ENCODE measurements at places on chromosomes 3 and 15.

GRCh38 chr15:51483520-51483919 is 139.1 kb downstream of the DMXL2 start:
- DNase-seq: no peak

- no peak for DNase-seq
Observed at GRCh38 chr3:86176445-86176784, 814.5 kb downstream of the VGLL3 start.

DNA sequence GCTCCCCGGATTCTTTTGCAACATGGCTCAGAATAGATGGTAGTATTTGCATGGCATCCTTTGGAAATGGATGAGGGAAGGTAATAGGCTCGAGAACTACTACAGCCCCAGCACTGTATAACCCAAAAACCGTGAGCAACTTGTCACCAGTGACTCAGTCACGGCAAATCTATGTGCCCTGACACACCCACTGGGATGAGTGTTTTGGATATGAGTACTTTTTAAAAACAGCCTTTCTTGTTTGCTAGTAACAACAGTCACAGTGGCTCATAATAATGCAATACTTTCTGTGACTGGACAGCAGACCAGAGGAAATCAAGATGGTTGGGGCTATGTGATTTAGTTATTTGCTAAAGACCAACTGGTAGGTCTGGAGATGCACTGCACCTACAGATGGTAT is 299.6 kb downstream of the ULK4 start:
- DNase-seq: no peak

DNA sequence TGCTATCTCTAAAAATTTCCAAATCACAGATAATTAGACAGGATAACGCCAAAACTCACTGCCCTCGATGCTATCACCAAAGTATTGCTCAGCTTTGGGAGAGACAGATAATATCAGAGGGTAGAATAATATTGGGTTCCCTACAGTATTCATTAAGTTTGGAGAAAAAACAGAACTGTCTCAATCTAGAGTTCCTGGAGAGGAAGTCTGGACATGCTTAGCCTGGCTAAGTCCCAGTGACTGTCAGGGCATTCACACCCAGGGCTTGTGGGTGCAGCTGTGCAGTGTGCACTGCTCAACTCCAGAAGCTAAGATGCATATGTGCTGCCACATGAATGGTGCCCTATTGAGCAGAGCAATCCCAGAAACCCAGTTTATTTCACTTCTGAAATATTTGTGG is 459.6 kb upstream of the DPH6 start:
- DNase-seq: no peak

DNA sequence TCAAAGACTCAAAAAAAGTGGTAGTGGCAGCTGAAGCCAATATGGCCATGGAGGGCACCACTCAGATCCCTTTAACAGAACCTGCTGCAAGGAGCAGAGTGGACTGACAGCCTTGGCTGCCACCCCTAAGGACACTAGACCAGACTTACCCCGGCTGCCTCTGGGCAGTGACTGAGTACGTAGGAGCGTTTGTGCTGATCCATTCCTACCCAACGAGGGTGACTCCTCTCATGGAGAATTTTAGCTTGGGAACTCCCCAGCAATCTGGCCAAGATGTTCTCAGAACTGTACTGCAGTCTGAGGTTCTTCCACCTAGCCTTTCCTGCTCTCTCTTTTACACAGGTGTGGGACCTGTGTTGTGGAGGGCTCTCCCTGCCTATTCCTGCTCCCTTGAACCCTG is 22.1 kb downstream of the CLEC3B start:
- DNase-seq: no peak

GRCh38 chr15:31776039-31776438 is 254.3 kb upstream of the CHRNA7 start:
- DNase-seq: no peak

GRCh38 chr3:126998728-126999127 is 15.8 kb downstream of the PLXNA1 start:
- no peak for DNase-seq

- peak; percentile 48 for DNase-seq
Observed at GRCh38 chr3:23710555-23710954, 95.2 kb upstream of the UBE2E1 start.

GRCh38 chr15:52093539-52094510 is 18.8 kb downstream of the BCL2L10 start:
- DNase-seq: no peak

DNA sequence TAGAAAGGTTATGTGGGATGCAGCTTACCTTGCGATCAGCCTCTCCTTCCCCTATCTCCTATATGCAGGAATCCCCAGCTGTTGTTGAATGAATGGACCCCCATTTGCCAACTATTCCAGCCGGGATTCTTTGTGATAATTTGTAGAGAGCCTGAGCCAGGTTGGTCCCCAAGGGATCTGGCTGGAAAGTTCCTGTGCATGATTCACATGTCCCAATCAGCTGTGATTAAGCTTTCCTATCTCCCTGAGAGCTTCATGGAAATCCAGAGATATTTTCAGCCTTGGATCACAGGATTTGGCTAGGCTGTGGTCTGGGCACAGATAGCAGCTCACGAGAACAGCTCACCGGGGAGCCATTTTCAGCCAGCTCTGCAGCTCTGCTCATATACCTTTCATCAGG is 76.7 kb downstream of the ARNT2 start:
- no peak for DNase-seq
